ENCODE measurements at places on chromosomes 3 and 15.

DNA sequence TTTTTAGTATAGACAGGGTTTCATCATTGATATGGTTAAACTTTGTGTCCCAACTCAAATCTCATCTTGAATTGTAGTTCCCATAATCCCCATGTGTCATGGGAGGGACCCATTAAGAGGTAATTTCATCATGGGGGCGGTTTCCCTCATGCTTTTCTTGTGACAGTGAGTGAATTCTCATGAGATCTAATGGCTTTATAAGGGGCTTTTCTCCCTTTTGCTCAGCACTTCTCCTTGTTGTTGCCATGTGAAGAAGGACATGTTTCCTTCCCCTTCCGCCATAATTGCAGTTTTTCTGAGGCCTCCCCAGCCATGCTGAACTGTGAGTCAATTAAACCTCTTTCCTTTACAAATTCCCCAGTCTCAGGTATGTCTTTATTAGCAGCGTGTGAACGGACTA lies 20.2 kb upstream of the ZNF710 start:
- DNase-seq: no peak

GRCh38 chr3:196740481-196741248 lies 1.0 kb downstream of the PAK2 start:
- peak; percentile 66 for DNase-seq

- DNase-seq: no peak
Observed at GRCh38 chr15:71362556-71362955, 247.3 kb downstream of the THSD4 start.

GRCh38 chr15:77821188-77821958 lies 188.7 kb upstream of the LINGO1 start:
- DNase-seq: peak; percentile 87

- no peak for DNase-seq
Observed at GRCh38 chr3:67509471-67510075, 144.8 kb downstream of the SUCLG2 start.

GRCh38 chr15:75479670-75480069 lies 28.2 kb upstream of the SIN3A start:
- no peak for DNase-seq

- DNase-seq: no peak
Observed at GRCh38 chr15:81333363-81333762, 9.4 kb upstream of the STARD5 start.

- DNase-seq: no peak
Observed at GRCh38 chr15:62242999-62243398, 77.9 kb upstream of the C2CD4B start.

- no peak for DNase-seq
Observed at GRCh38 chr15:23424111-23424904, 22.7 kb downstream of the GOLGA6L2 start.

DNA sequence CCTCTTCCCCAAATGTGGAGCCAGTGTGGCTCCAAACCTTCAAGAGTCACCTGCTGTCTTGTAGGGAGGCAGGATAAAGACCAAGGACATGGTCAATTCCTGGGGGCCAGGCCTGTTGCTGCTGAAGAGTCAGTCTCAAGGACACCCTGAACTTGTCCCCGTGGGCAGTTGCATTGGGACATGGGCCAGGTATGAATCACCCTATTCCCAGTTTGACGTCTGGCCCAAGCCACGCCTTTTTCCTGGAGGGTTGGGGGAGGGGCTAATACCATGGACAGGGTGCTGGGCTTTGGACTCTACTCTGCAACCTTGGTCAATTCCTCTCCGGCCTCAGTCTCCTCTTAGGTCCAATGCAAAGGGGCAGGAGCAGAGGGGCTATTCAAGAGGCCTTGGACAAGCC lies 10.4 kb downstream of the ATP2B2 start:
- DNase-seq: no peak

DNA sequence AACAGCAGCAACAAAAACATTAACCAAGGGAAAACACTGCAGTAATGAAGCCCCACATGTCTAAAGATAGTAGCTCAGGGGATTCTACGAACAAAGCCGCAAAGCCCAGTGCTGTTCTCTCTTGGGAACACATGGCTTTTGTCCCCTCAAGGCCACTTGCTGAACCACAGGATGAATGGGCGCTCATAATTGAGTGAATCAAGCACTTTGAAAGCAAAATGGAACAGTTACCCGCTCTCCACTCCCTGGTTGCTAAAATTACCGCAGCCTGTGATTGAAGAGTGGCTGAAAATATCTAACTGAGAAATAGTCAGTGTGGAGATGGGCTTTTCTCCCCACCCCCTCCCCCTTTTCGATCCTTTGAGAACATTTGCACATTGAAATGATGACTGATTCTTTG lies 39.6 kb downstream of the RASGRF1 start:
- no peak for DNase-seq

GRCh38 chr3:69665026-69665737 lies 74.1 kb upstream of the MITF start:
- peak; percentile 37 for DNase-seq

GRCh38 chr3:157310329-157311052 lies 126.2 kb upstream of the PTX3 start:
- DNase-seq: no peak

- no peak for DNase-seq
Observed at GRCh38 chr3:87413814-87414213, 137.4 kb upstream of the POU1F1 start.

DNA sequence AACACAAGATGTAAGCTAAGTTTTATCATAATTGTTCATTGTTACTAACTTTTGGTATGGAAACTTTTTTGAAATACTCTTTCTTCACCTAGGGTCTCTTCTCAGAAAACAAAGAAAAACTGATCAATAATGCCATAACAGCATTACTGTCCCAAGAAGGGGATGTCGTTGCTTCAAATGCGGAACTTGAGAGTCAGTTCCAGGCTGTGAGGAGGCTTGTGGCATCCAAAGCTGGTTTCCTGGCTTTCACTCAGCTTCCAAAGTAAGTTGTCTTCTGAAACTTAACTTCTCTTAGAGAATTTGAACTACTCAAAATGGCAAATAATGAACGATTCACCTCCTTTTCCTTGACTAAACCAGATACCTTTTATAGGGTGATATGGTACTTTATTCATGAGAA lies 39.3 kb downstream of the DNAJC13 start:
- no peak for DNase-seq

DNA sequence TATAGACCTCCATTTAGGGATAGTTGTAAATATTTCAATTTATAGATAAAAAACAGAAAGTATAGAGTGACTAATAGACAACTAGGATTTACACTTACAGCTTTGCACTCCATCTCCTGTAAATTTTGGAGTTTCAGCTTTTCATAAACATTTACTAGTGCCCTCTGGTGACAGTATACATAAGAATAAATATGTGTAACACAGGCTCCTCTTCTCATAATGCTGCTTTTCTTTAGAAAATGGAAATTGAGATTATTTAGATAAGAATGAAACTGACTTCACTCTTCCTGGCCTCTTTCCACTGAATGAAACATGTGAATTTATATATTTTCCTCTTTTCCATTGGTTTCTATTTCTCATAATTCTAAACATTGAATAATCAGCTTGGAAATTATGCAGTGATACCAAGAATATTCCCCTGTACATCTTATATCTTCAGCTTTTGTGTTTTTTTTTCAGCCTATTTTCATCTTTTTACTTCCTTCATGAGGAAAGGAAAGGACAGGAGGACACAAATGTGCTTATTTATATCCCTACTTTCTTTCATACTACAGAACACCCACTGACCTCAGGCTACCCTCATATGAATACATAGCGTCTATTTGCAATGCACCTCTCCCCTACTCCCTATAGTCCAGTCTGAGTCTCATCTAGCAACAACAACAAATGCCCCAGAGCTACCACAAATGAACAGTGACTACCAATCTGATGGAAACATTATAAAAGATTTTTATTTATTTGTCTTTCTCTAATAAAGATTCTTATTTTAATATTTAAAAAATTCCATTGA lies 103.1 kb upstream of the CCDC39 start:
- no peak for DNase-seq

- DNase-seq: peak; percentile 75
Observed at GRCh38 chr15:44034933-44035624, 160.0 kb downstream of the FRMD5 start.

- DNase-seq: no peak
Observed at GRCh38 chr3:125072749-125073389, 17.1 kb upstream of the HEG1 start.

- no peak for DNase-seq
Observed at GRCh38 chr3:46386205-46386604, 15.5 kb downstream of the CCR5 start.

DNA sequence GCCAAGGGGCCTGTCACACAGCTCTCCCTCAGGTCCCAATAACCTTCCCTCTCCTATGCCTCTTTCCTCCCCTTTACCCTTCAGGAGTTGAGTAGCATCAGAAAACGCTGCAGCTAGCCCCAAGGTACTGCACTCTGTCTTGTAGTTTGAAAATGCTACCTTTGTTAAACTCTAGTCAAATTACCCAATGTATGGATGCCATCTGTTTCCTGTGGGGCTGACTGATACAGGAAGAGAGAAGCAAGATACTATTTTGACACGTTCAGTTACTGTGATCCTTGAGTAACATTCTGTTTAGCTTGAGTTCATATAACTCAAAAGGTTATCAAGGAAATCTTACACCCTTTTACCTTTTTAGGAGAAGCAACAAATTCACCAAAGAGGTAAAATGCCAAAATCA lies 493.1 kb downstream of the FHIT start:
- DNase-seq: no peak

DNA sequence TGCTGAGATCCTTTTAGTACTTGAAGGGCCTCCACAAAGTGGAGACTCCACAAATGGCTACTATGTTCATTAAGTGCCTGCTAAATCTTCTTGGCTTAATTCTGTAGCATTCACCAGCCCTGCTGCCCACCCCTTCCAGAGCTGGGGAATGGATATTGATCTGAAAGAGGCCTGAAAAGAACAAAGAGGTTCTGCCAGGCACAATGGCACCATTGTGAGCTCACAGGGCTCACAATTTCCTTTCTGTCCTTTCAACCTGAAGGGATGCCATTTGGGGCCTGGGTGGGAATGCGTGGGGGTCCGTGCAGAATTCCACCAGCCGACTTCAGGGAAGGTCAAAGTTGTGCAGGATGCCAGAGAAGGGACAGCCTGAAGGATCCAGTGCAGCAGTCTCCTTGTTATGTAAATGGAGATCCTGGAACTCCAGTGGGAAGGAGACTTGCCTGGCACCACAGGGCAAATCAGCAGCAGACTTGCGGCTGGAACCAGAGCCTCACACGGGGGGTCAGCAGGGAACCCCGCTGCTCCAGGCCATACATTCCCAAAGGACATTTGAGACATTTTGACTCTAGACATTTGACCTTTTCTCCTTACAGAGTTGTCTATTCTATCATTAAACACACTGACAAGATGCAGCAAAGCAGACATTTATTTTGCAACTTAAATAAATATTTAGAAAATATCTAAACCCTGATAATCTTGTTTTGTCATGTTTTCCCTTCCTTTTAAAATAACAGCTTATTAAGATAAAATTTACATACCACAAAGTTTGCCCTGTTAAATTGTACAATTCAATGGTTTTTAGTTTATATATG lies 21.5 kb upstream of the MORF4L1 start:
- no peak for DNase-seq

DNA sequence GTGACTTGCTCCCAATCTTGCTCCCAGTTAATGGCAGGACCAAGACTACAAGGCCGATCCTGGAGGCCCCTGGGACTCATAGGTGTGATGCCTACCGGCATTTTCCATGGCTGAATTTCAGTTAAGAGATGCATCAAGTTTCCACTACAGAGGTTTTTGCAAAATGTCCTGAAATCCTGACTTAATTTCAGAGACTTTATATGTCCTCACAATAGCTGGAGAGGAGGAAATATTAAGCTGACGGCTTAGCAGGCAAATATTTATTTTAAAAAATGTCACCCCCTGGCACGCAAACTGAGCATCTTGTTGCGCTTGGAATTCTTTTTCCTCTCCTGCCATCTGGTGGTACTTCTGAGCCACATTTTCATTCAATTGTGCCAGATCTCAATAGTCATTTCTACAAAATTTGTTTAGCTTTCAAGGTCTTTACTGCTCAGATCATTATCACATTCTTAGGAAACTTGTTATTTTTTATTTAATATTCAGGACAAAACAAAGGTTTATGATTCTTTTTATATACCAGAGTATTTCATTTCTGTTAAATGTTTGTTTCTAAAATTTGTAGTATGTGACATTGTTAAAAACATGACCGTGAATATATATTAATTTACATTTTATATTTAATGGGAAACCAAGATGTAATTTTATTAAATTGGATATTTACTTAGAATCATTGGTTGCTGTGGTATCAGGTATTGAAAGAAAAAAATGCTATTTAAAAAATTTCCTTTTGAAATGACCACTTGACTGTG lies 189.2 kb upstream of the THRB start:
- DNase-seq: peak; percentile 60

- DNase-seq: no peak
Observed at GRCh38 chr3:107810171-107811071, 280.4 kb downstream of the CD47 start.

DNA sequence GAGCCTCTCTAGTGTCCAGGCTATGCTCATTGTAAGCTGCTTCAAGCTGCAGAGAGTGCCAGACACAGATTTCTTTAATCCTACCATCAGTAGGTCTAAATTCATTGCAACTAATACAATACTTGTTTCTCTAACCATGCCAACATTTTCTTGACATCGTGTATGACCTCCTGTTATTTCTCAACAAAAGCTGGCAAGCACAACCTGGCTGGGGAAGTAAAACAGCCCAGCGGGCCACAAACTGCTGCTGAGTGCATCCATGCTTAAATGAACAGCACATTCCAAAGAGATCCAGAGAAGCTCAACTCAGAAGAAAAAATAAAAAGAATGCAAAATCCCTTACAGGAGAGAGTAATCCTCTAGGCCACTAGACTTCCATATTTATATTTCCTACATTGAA lies 36.5 kb downstream of the GMNC start:
- DNase-seq: peak; percentile 51

- DNase-seq: no peak
Observed at GRCh38 chr15:87326269-87326668, 930.3 kb downstream of the NTRK3 start.

- peak; percentile 28 for DNase-seq
Observed at GRCh38 chr3:197309528-197310361, 11.3 kb upstream of the DLG1 start.

DNA sequence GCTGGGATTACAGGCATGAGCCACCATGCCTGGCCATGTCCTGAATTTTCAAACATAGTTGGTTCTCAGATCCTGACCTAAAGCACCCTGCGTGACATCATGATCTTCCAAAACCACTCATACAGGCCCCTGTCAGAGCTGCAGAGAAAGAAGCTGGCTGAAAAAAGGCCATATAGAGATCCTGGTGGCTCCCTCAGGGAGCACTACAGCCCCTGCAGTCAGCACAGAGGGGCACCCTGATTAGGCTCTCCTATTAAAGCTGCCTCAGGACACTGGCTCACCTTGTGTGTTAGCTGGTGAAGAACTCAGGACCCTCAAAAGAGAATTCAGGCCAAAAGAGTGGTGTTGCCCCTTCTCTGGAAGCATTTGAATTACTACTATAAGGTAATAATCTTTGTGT lies 249.7 kb upstream of the MCTP2 start:
- DNase-seq: no peak

- DNase-seq: no peak
Observed at GRCh38 chr3:31291818-31292217, 240.9 kb upstream of the STT3B start.

- no peak for DNase-seq
Observed at GRCh38 chr3:144282313-144282712, 310.7 kb downstream of the DIPK2A start.

- DNase-seq: peak; percentile 74
Observed at GRCh38 chr3:72329354-72329753, 518.9 kb downstream of the SHQ1 start.

- peak; percentile 52 for DNase-seq
Observed at GRCh38 chr3:146156095-146156494, 4.9 kb downstream of the PLOD2 start.

All from cerebellar cortex (tissue), 1 donor.